ENCODE measurements at places on chromosomes 6 and 20. TPM values are rescaled to one million over a fixed set of nuclear protein-coding genes. Genes with fewer than 3 reads are reported as not detected.

PXDC1 gene
- 96.5 TPM for total RNA-seq

HLA-DQB2 gene
- not detected for total RNA-seq

LCA5 gene
- total RNA-seq, result 4.6 TPM

ZC2HC1B gene
- total RNA-seq, result not detected

PI16 gene
- total RNA-seq, result 0.98 TPM

DNAH8 gene
- not detected for total RNA-seq

GDAP1L1 gene
- not detected for total RNA-seq

TRPC4AP gene
- total RNA-seq, result 91.6 TPM

GSTA3 gene
- total RNA-seq, result not detected

STX7 gene
- 43.6 TPM for total RNA-seq

MEP1A gene
- total RNA-seq, result not detected

MYO6 gene
- 28.0 TPM for total RNA-seq

TENT5A gene
- total RNA-seq, result 8.0 TPM

RAD21L1 gene
- total RNA-seq, result not detected

MRAP2 gene
- 0.39 TPM for total RNA-seq

ATP9A gene
- 26.5 TPM for total RNA-seq

TUBB2A gene
- total RNA-seq, result 224 TPM

GSTA2 gene
- not detected for total RNA-seq

GMDS gene
- total RNA-seq, result 13.8 TPM

TDP2 gene
- total RNA-seq, result 27.3 TPM

C20orf141 gene
- total RNA-seq, result not detected

TAP2 gene
- total RNA-seq, result 31.0 TPM

STMND1 gene
- total RNA-seq, result not detected

AURKA gene
- total RNA-seq, result 57.6 TPM

PRL gene
- total RNA-seq, result not detected

EPB41L1 gene
- 8.2 TPM for total RNA-seq

ZNF391 gene
- 0.27 TPM for total RNA-seq

BMP6 gene
- 85.9 TPM for total RNA-seq

REM1 gene
- not detected for total RNA-seq

FRK gene
- under 0.01 TPM for total RNA-seq

OCSTAMP gene
- total RNA-seq, result not detected

ZSWIM3 gene
- 3.3 TPM for total RNA-seq

PPP1R16B gene
- total RNA-seq, result 64.7 TPM

TFAP2C gene
- not detected for total RNA-seq

SLC17A9 gene
- 13.1 TPM for total RNA-seq

FRS3 gene
- total RNA-seq, result 1.5 TPM

DPM1 gene
- 80.9 TPM for total RNA-seq

SPATA25 gene
- not detected for total RNA-seq

FAM209B gene
- not detected for total RNA-seq

FNDC1 gene
- total RNA-seq, result not detected

HCK gene
- not detected for total RNA-seq

SCGN gene
- total RNA-seq, result not detected
